Heart right ventricle (tissue), 16 donors: ENCODE measurements at places on chromosomes 5 and 9. TPM values are rescaled to one million over a fixed set of nuclear protein-coding genes. Genes with fewer than 3 reads are reported as not detected.

RANBP17 gene
- 12.9 TPM for total RNA-seq

ZMAT2 gene
- 28.3 TPM for total RNA-seq

- DNase-seq = no peak
Observed at GRCh38 chr5:124462751-124463150, 283.7 kb downstream of the ZNF608 start.

DNA sequence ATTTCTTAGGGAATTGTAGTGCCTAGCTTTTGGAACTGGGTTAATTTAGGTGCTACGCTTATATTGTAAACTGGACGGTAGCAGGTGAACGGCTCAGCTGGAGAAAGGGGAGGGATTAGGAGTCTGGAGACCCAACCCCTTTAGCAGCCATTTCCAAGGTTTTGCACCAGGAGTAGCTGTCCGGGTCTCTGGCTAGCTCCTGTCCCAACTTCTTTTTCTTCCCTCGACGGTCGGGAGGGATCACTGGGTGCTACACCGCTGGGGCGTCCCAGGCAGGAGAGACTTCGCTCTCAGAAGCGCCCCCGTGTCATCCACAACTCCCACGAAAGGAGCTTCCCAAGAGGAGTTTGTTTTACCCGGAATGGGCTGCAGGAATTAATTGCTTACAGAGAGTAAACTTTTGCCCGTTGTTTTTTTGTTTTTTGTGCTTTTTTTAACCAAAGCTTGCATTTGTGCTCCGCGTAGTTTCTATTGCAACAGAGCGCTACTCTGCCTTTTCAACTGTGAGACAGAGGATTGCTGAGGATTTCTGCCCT is 1640.9 kb upstream of the C9orf72 start:
- no peak for DNase-seq
